Ovary (tissue), 10 donors: ENCODE measurements at places on chromosomes 3 and 15. TPM values are rescaled to one million over a fixed set of nuclear protein-coding genes. Genes with fewer than 3 reads are reported as not detected.

GRCh38 chr3:16181361-16181760, 6.9 kb downstream of the GALNT15 start:
- no peak for DNase-seq

- DNase-seq: no peak
Observed at GRCh38 chr15:43508421-43508820, 9.0 kb upstream of the MAP1A start.

DNA sequence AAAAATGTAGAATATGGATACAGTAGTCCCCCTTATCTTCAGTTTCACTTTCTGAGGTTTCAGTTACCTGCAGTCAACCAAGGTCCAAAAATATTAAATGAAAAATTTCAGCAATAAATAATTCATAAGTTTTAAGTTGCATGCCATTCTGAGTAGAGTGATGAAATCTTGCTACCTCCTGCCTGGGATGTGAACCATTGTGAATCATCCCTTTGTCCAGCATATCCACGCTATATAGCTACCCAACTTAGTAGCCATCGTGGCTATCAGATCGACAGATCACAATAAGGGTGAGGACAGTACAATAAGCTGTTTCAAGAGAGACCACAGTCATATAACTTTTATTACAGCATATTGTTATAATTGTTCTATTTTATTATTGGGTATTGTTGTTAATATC, 1.2 kb upstream of the LARS2 start:
- no peak for DNase-seq

- no peak for DNase-seq
Observed at GRCh38 chr15:98658831-98659699, 10.7 kb downstream of the IGF1R start.

DNA sequence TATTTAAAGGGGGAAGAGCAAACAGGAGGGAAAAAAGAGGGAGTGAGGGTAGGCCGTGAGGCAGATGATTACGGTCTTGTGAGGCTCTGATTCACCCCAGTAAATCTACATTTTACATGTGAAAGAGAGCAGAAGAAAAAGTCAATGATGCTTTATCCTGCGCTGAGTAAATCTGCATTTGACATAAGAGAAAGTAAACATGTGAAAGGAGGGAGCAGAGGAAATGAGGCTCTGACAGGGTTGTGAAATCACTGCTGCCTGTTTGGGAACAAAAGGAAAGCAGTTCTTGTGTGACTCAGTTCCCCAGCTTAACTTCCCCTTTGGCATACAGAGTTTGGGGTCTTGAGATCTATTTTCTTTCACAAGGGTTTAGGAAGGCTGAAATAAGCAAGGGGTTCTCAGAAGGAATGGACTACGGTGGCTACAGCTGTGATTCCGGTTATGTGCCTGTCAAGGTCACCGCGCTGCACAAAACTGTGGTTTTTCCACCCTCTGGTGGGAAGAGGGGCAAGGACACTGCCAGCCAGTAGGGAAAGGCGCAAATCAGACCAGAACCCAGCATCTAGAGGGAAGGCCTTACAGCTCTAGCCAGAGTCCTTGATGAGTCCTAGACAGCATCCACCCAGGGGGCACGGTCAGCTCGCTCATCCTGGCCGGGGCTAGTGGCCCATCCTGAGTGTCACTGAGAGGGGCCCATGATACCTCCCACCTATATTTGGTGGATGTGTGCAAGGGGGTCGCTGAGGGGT, 18.9 kb upstream of the HCN4 start:
- DNase-seq: no peak

GRCh38 chr15:43515741-43516140, 1.7 kb upstream of the MAP1A start:
- DNase-seq: no peak

DNA sequence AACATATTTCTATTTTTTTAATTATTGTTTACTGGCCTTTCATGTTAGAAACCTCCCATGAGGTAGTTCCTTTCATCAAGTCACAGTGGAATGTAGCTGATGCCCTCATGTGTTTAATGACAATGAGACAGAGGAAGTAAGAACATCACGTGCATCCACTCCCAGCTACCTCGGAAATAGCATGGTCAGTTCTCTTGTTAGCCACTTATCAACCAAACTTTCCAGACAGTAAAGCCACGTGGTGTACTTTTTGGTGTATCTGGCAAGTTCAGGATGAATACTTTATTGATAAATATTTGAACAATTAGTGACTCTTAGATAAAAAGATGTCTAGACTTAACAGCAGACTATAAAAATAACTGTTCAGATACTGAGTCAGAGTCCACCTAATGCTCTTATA, 781.7 kb downstream of the MECOM start:
- DNase-seq: no peak

Gene ONECUT1
- not detected for total RNA-seq

Gene CIAO2A
- 15.1 TPM for total RNA-seq
